ENCODE measurements at places on chromosomes 6 and 20.

GRCh38 chr6:20771409-20771808 lies 237.2 kb downstream of the CDKAL1 start:
- DNase-seq: no peak

DNA sequence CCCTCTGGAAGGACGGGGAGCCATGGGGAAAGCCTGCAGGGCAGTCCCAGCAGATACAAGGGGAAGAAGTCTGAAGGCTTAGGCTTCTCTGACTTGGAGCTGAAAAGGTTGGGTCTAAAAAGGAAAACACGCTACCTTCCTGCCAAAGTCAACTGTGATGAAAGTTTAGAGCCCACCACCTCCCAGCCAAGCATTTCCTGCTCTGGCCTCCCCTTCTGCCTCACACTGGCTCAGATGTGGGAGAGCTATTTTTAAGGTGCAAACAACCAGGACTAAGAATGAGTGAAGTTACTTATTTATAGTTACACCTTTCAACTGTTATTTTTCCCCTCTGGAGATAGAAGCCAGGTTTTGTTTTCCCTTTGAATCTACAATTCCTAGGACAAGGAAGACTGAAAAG lies 21.2 kb downstream of the NEDD9 start:
- no peak for DNase-seq

- no peak for DNase-seq
These were observed 6.7 kb upstream of the VNN2 start for GRCh38 chr6:132764370-132764769.

GRCh38 chr20:36957875-36958667 lies 6.6 kb upstream of the SAMHD1 start:
- no peak for DNase-seq

- DNase-seq: no peak
These were observed 15.1 kb upstream of the GOPC start for GRCh38 chr6:117617210-117618035.

- no peak for DNase-seq
These were observed 31.5 kb downstream of the RPF2 start for GRCh38 chr6:111013144-111013915.

DNA sequence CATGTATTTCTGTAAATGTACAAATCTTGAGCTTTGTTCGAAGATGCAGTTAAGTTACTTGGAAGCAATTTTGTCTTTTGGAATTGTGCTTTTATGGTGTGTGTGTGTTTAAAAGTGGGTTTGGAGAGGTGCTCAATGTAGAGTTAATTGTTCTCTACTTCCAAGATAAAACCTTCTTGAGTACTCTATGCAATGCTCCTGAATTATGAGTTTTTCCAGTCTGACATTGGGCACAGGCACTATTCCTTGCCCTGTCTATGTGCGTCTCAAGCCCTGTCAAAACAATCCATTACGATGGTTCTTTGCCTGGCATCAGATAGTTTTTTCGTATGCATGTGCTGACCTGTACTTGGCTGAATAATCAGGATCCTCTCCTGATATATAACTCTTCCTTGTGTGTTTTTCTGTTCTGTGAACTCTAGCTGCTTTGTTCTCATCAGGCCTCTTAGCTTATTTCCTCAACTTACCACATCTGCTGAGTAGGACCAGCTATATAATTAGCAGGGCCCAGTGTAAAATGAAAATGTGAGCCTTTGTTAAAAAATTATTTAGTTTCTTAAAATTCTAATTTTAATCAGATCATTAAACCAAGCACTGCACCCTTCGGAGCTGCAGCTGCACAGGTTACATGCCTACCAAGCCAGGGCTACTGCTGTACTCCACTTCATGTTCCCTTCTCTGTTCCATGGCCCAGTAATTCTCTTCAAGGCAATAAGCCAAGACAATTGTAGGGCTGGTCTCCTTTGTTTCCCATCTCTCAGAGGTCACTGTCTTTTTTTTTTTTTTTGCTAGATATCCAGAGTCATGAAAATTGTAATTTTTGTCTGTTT lies 160.1 kb downstream of the ZFAND3 start:
- DNase-seq: no peak

GRCh38 chr6:55968926-55969325 lies 93.5 kb upstream of the BMP5 start:
- no peak for DNase-seq

DNA sequence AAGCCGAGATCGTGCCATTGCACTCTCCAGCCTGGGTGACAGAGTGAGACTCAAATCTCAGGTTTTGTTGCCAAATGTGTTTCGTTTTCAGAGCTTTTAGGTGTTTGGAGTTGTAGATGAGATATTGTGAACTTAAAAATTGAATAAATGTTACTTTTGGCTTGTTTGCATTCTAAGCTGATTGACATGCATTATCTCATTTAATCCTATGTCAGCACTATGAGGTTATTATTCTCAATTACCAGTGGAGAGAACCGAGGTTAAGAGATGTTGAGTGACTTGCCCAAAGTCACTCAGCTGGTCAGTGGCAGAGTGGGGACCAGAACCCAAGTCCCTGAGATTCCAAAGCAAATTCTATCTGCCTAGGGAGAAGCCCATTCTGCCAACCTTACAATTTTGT lies 72.6 kb upstream of the PIM1 start:
- DNase-seq: no peak

- DNase-seq: no peak
These were observed 87.5 kb downstream of the SYNJ2 start for GRCh38 chr6:158068893-158069799.

GRCh38 chr6:117509021-117509420 lies 26.5 kb downstream of the DCBLD1 start:
- no peak for DNase-seq

GRCh38 chr6:110614586-110614985 lies 138.2 kb upstream of the SLC22A16 start:
- DNase-seq: no peak

GRCh38 chr20:3621111-3621510 lies 42.1 kb downstream of the GFRA4 start:
- DNase-seq: no peak

DNA sequence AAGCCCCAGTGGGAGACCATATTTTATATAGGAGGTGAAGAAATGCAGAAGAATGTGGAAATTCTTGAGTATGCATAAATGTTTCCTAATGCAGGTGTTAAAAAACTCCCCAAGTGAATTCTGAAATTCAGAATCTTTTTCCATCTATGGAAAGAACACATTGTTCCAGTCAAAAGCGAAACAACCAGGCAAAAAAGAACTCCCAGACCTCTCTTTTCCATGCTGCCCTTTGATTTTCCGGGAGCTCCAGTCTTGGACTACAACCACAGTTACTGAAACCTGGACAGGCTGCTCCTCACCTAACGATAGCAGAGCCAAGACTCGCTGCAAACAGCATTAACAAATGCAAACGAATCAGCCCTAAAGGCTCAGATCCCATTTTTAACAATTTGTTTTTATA lies 108.7 kb upstream of the CNKSR3 start:
- no peak for DNase-seq

DNA sequence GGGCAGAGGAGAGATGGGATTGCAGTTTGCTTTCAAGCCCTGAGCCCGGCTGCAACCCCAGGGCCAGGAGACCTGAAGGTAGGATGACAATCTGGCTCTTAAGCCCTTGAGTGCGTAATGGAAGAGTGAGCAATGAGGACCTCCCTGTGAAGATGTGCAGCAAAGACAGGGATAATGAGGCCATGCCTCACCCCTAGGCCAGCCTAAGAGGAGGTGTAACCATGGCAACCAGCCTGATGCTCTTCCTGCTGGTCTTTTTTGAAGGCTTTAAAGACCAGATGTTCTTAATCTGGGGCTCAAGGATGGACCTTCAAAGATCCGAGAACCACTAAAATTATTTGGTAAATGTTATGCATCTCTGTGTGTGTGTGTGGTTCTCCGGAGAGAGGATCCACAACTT lies 8.2 kb downstream of the ARHGAP40 start:
- no peak for DNase-seq

GRCh38 chr6:43173591-43174262 lies 2.7 kb downstream of the SRF start:
- DNase-seq: no peak

- DNase-seq: no peak
These were observed 189.3 kb downstream of the ERMARD start for GRCh38 chr6:169940481-169941271.

DNA sequence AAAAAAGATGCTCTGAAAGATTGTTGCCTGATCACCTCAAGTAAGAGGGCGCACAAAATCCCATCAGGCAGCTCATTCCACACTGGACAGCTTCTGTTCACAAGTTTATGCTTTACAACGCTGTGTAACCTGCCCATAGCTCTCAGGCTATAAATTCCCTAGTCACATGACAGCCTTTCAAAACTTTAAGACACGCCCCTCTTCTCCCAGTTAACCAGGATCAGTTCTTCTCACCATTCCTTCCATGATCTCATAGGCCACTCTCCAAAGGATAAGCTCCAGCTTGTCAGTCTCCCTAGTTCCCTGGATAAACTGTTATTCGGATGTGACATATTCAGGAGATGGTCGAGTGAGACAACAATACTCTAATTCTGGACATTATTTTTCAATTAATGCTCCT lies 15.0 kb downstream of the ADNP start:
- DNase-seq: no peak

- DNase-seq: peak; percentile 87
These were observed 404 bp downstream of the SLC22A23 start for GRCh38 chr6:3456395-3456897.

- no peak for DNase-seq
These were observed 104.5 kb upstream of the RNF24 start for GRCh38 chr20:4119854-4120209.

DNA sequence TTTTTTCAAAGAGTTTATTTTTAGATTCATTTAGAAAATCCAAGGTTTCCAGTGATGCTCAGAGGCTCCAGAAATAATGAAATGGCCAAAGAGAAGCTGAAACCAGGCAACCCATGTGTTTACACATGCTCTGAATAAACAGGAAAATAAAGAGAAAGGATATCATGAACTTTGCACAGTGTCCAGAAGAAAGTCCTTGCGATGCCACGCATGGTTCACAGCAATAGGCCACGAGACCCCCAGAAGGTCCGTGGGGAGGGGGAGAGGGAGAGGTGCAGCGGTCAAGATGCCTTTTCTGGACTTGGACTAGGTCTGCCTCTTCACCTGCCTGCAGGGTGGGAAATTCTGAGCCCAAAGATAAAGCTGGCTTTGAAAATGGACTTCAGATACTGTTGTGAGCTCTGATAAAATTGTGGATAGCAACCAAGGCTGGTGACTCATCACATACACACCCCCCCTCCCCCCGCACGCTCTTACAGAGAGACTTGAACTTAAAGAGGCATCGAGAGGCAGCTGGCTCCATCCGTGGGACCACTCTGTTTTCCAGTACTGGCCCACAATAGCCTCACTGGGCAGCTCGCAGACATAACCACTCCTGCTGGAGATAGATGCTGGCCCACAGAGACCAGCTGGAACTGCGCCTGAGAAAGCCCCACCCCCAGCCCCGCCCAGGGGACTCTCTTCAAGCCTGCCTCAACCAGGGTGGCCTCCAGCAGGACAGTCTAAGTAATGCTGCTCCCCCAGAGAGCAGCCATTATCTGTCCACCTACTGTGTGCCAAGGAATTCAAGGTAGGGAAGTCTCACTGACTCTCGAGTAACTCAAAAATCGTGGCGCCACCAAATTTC lies 21.2 kb upstream of the NFATC2 start:
- DNase-seq: no peak

GRCh38 chr6:2734488-2735166 lies 16.1 kb downstream of the MYLK4 start:
- DNase-seq: no peak

- no peak for DNase-seq
These were observed 17.7 kb upstream of the MYB start for GRCh38 chr6:135163440-135163738.

DNA sequence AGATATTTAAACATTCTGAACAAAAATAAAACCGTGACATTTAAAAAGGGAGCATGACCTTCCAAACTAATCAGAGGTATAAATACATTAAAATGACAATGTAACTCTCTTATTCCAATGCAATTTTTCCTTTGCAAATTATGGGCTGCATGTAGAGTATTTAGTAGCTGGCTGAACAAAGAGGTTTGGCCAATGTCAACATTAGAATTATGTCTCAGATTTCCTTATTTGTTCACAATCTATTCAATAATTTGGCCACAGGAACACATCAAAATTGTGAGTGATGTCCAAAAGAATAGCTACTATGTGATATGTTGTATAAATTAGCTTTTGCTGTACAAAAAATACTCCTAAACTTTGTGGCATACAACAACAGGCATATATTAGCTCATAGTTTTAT lies 580.0 kb upstream of the MARCKS start:
- DNase-seq: no peak

GRCh38 chr6:75603106-75603420 lies 1.4 kb downstream of the SENP6 start:
- no peak for DNase-seq

DNA sequence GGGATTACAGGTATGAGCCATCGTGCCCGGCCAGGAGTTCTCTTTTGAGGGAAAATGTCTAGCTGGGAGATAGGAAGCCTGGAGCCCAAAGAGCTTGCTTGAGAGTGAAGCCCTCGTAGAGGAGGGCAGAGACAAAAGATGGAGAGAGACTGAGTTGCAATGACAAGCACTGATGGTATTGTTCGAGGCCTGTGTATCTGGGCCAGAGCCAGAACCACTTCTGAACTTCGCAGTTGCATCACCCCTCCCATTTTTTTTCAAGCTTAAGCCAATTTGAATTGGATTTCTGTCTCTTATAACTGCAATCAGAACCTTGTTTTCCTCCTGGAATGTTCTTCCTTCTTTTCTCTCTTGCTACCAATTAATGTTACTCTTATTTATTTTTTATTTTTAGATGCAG lies 83.1 kb downstream of the KCNB1 start:
- DNase-seq: no peak

DNA sequence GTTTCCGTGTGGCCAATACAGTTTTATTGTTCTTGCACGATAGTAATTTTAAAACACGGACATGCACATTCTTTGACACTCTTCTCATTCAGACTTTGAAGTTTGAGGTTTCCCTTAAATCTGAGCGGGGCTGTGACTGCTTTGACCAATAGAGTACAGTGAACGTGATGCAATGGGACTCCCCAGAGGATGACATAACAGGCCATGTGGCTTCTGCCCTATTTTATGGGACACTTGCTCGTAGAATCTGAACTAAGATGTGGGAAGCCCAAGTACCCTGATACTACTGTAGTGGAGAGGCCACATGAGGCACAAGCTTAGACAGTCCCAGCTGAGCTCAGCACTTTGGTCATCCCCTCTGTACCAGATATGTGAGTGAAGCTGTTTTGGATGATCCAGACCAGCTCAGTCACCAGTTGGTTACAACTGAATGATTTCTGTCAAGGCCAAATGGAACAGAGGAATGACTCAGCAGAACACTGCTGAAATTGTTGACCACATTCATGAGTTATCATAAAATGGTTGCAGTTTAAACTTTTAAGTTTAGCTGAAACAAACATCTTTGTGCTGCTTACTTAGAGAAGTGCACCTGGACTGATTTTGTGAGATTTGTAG lies 279.4 kb downstream of the RFPL4B start:
- no peak for DNase-seq

- DNase-seq: no peak
These were observed 236.9 kb downstream of the ATXN1 start for GRCh38 chr6:16524380-16524707.

All from D341Med (cell line).